Caki2 (cell line): ENCODE measurements at places on chromosomes 7 and 10. TPM values are rescaled to one million over a fixed set of nuclear protein-coding genes. Genes with fewer than 3 reads are reported as not detected.

- no peak for DNase-seq
These were observed 230.1 kb upstream of the CELF2 start for GRCh38 chr10:10787586-10787985.

- DNase-seq = peak; percentile 54
These were observed 321.8 kb downstream of the ZNF248 start for GRCh38 chr10:37535459-37536246.

Gene ZNF503
- total RNA-seq = 11.6 and 16.2 TPM in 2 replicates

- DNase-seq = peak; percentile 74
These were observed 83.0 kb downstream of the PARD3 start for GRCh38 chr10:34731885-34732701.

DNA sequence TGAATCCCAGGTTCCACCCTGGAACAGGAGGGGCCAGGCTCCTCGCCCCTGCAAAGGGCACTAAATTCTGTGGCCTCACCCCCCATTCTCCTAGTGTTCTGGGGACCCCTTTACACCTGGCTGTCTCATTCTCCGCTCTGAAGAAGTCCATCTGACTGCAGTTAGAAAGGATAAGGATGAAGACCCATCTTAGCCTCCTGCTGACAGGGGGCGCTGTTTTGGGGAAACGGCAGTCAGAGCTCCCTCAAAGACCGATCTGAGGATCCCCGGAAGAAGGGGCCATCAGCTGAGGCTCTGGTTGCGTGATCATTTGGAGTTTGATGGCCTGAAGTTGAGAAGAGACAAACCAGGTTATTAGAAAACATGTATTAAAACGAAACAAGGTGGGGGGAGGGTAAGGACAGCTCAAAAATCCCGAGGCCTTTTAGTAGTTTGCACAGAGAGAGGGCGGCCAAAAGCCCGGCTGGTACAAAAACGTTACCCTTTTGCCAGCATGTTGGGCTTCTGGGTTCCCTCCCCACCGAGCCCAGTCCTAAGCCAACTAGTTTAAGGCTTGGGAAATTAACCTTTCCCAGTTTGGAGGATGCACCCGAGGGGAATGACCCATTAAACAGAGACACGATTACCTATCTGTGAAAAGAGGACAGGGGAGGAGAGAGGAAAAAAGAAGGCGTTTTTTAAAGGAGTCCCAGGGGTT is 102.8 kb downstream of the CHN2 start:
- DNase-seq = no peak

Gene DNA2
- 3.3 and 6.1 TPM in 2 replicates for total RNA-seq

DNA sequence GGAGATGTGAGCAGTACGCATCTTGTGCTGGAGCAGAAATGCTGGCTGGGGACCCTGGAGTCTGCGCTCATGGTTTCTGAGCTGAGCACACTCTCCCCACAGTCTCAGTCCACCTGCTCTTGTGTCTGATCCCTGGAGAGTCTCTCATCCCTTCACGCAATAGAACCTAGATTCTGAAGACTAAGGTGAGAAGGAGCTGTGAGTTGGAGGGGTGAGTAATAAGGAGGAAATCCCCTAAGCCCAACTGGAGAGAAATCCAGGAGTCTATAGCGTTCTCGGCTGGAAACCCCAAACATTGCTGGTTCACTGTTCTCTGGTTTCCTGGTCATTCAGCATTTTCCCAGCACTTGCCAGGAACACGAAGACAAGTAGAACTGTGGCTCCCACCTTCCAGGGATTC is 68.3 kb upstream of the SMNDC1 start:
- DNase-seq = no peak

DNA sequence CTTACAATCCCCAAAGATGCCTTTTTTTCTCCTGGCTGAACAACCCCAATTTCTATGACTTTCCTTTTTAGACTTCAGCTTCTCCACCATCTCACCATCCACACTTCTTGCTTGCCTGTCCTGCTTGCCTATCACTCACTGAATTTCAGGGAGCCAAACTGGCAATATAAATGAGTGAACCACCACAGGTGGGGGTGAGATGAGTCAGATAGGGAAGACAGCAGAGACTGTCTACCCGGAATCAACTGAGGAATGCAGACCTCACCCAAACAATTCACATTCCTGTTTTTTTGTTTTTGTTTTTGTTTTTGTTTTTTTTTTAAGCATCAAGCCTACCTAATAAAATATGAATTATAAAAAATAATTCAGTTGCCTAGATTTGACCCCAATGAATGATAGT is 273.8 kb downstream of the NRG3 start:
- no peak for DNase-seq

Gene HOXA10
- total RNA-seq = 22.1 and 31.5 TPM in 2 replicates

Gene LBX1
- total RNA-seq = not detected in 2 replicates

GRCh38 chr10:44053391-44053790 is 331.5 kb downstream of the CXCL12 start:
- DNase-seq = no peak

Gene CHST3
- total RNA-seq = 45.2 and 49.3 TPM in 2 replicates

DNA sequence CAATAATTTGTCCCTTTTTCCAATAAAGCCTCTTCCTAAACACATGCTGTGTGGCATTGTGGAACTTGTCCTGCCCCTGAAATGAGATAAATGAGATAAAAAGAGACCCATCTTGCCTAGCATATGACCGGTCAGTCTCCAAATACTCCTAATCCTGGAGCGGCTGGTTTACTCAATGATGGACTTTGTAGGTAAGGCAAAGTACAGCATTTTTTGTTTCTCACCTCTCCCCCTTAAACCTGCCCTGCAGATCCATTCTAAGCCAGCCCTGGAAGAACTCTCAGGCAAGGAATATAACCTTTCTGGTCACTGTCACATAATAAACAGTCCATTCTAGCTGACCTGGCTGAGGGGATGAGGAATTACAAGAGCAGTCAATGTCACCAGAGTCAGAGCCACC is 110.7 kb downstream of the C1GALT1 start:
- no peak for DNase-seq

GRCh38 chr7:156703209-156703608 is 62.6 kb downstream of the RNF32 start:
- no peak for DNase-seq

- peak; percentile 30 for DNase-seq
These were observed 56.4 kb downstream of the STEAP1B start for GRCh38 chr7:22443370-22444180.

DNA sequence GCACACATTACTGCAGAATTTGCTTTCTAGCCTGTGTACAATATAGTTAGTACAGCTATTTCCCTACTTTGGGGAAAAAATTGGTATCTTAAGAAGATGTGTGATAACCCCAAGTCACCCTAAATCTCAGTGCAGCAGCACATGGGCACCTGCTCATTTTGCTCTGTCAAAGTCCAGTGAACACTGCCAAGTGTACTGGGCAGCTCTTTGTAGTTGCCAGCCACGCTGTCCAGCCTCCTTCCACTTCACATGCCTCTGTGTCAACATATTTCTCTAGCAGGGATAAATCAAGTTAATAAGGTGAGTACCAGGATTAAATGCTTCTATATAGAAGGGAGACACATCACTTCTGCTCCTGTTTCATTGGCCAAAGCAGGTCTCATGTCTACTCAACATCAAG is 87.1 kb upstream of the CDC14C start:
- DNase-seq = no peak

Gene STEAP1B
- not detected in 2 replicates for total RNA-seq

DNA sequence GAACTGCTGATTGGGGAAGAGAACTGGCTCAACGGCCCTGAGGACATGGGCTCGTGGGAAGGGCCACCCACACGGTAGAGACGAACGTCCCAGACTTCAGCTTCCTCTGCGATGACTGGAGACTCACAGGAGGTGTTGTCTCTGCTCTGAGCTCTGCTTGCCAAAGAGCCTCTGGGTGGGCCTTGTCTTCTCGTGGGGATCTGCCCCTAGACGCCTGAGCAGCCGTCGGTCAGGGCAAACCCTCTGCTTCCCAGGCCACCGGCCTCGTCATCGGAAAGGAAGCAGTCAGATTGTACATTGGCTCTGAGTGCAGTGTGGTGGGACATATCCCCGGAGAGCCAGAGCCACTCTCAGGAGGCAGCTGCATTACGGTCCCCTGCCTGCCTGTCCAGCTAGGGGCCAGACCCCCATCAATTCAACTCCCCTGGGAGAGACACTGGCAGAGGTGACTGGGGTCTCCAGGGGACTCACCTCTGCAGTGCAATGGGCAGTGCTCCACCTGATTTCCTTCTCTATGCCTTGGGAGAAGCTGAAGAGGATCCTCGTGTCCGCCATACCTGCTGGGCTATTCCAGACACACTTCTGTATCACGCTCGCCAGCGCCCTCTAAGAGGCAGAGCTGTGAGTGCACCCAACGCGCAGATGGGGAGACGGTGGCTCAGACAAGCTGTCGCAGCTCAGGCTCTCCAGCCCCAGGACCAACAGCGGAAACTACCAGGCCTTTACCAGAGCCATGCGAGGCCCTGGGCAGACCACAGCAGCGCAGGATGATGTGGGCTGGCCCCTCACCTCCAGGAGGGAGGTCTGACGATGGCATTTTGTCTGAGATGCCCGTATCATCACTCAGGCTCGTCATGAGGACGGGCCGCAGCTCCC is 227.4 kb downstream of the TCERG1L start:
- no peak for DNase-seq

- DNase-seq = no peak
These were observed 16.0 kb upstream of the PRSS1 start for GRCh38 chr7:142733271-142733670.

DNA sequence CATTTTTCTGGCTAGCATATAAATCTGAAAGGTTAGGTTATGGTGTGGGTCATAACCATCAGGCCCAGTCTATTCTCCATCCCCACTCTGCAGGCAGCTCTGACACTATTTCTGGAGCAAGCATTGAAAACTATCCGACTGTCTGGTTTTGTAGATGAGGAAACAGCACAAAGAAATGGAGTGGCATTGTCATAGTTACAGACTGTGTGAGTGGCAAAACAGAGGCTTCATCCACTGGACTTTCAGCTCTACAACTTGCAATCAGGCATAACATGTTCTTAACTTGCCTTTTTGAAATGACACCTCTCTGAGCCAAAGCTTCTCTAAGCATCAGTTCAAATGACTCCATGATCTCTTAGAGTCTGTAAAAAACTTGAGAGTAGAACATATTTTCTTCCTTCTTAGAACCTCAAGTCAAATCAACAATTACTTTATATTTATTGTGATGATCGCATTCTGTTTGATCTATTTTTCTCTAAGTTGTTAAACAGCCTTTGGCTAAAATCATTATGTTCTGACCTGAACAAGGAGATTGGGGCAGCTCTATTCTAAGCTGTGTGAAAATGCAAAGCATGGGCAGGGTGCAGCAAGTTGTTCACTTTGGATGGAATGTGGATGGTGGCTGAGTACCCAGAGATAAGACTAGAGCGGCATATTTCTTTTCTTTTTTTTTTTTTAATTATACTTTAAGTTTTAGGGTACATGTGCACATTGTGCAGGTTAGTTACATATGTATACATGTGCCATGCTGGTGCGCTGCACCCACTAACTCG is 68.5 kb downstream of the LRRC4 start:
- no peak for DNase-seq

DNA sequence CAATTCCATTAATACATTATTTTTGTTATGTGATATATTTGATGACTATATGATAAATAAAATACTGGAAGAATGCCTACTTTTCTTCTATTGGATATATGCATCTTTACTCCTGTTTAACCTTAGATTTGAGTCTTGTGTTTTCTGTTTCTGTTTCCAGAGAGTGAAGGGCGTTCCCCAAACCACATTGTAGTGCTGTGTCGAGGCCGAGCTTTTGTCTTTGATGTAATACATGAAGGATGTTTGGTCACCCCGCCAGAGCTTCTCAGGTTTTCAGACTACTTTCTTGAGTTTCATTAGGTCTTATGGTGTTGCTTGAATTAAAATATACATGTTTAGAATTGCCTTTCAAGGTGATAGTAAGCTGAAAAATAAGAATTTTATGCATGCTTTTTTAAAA is 23.8 kb downstream of the CROT start:
- no peak for DNase-seq

Gene NOS3
- 2.9 and 12.0 TPM in 2 replicates for total RNA-seq

Gene STEAP2
- 2.3 and 7.8 TPM in 2 replicates for total RNA-seq

DNA sequence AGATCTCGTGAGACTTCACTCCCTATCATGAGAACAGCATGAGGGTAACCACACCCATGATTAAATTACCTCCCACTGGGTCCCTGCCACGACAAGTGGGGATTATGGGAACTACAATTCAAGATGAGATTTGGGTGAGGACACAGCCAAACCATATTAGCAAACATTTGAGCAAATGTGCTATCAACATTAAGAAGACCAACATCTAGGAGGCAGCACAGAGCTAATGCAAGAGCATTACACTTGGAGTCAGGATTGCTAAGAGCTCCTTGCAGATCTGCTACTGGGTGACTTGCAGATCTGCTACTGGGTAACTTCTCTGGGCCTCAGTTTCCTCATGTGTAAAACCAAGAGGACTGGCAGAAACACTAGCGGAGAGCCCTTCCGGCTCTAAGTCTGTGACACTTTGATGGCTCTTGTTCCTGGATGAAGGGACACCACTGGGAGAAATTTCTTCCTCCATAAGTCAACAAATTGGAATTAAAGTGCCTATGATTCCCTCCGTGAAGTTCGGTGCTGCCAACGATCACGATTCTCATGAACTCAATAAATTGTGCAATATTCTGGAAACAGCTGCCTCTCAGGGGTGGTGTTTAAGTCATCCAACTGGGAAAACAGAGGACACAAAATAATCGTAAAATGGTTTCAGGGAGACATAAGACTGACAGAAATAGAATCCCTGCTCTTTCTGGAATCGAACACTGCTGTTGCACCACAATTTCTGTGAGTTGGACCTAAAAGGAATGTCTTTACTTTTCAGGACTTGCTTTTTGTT is 115.8 kb upstream of the ITGB1 start:
- no peak for DNase-seq

GRCh38 chr10:31625566-31625965 is 303.1 kb downstream of the ARHGAP12 start:
- no peak for DNase-seq

DNA sequence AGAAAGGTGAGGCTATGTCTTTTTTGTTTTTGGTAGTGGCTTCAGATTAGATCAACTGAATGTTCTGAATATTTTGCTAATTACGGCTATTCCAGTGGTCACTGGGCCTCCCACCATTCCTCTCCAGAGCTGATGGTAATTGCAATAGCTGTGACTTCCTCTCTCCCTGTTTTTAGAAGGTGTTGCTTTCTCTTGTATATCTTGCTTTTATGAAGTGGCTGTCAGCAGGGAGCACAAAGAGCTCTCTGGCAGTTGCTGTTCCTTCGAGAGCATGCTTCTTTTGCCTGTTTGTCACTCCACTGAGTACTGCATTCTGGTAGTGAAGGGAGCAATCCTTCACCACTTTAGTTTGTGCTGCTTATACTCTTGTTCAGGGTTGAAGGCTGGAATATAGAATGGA is 133.3 kb downstream of the EXOC4 start:
- DNase-seq = no peak

DNA sequence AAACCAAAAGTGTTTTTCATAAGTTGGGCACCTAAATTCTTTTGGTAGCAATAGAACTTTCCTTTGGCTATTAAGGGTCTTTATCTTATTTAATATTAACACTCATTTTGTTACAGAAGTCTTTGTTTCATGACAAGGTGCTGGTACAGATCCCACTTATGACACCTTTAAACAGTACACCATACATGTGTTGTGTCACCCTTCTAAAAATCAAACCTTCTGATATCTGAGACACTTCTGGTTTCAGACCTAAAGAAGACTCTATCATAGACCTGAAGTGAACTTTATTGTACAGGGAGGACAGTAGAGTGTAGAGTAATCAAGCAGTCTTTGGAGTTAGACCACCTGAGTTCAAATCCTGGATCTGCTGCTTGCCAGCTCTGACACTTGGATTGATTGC is 5.8 kb upstream of the USP6NL start:
- DNase-seq = no peak
